ENCODE measurements at places on chromosomes 2 and 18.

DNA sequence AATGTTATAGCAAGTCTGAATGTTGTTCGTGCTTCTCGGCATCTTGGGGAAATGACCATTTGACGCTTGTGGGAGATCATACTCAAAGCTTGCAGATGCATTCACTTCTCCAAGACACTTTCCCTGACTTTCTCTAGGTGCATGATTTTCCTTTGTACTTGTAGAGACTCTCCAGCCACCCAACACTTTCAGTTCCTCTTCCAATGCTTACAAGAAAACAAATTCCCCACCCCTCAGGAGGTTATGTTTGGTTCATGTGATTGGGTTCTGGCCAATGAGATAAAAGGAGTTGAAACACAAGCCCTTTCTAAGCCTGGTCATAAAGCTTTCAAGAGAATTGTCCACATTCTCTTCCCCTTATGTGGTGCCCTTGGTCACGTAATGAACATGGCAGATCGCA lies 156.3 kb downstream of the EPHA4 start:
- no peak for DNase-seq

- DNase-seq = no peak
These were observed 65.5 kb downstream of the STEAP3 start for GRCh38 chr2:119289093-119289492.

DNA sequence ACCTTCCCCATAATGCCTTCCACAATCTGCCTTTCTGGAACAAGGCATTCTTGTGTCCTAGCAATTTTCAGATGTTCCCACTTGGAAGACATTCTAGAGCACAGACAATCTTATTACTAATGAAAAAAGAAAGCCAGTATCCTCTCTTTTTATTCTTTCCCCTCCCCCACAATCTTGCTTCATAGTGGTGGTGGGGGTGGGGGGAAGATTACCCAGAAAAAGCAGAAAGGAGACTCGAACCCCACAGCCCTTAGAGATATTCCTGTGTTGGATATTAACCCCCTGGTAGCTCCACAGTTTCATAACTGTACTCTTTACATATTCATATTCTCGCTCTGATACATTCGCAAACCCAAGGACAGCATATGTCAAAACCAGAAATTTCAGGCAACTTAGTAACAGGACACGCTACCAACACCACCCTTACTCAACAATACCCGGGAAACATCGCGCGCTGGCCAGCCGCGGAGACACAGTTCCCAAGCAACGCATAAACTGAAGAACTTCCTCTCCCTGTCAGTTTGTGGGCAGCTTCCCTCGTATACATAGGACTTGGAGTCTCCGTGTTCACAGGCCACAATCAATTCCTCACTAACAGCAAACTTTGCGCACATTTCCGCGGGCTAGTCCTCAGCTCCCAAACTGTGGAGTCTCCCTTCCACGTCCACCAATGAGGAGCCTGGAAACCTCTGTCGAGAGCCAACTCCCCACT lies 793 bp downstream of the NR4A2 start:
- DNase-seq = peak; percentile 53

DNA sequence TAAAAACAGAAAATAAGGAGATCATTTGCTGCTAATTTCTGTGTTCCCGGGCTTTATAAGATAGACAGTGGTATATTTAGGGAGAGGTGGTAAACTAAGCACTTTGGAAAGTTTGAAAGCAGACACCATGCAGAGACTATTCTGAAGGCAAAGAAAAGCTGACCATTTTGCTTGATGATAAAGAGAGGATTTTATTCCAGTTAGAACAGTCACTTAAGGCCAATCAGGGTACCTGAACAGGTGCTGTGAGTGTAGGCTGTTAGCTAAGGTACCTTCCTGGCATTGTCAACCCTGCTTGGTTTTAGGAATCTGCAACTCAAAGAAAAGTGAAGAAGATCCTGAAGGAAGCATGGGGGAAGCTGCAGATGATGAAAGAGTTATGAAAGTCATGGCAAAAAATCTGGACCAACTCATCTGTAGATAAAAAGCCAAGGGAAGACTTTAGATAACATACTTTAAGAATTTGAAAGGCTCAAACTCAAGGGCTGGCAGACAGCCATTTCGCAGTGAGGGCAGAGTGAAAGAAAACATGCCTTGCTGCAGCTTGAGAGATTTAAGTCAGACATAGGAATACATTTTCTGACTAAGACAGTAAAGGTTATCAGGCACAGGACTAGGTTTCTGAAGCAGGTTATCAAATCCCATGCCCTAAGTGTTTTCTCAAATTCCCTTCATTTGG lies 80.1 kb upstream of the ARL5A start:
- DNase-seq = no peak
